ENCODE measurements at places on chromosomes 11 and 22. TPM values are rescaled to one million over a fixed set of nuclear protein-coding genes. Genes with fewer than 3 reads are reported as not detected.

The PIWIL4 gene
- total RNA-seq, result 0.54 TPM

The TLCD5 gene
- total RNA-seq, result 15.2 TPM

- DNase-seq, result no peak
Measured at GRCh38 chr11:108524422-108524821, 26.2 kb upstream of the POGLUT3 start.

DNA sequence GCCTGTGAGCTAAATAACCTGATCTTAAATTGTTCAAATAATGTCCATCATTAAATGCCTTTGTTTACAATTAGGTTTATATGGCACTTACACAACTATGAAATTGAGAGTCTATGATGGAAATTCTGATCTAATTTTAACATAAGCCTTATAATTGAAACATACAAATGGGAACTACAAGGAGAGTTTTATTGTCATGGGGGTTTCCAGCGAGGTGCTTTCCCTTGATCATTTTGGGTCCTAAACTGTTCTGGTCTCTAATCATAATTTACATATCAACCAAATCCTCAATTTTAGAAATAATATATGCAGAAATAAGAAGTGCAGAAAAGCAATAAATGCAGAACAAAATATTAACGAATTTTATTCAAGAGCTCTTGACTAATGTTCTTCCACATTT lies 44.9 kb downstream of the RRAS2 start:
- no peak for DNase-seq

- no peak for DNase-seq
Measured at GRCh38 chr22:25930083-25930482, 188.1 kb downstream of the MYO18B start.

GRCh38 chr11:121180183-121180582 lies 79.1 kb downstream of the TECTA start:
- no peak for DNase-seq

GRCh38 chr11:67382276-67383136 lies 9.1 kb upstream of the CLCF1 start:
- peak; percentile 88 for DNase-seq

DNA sequence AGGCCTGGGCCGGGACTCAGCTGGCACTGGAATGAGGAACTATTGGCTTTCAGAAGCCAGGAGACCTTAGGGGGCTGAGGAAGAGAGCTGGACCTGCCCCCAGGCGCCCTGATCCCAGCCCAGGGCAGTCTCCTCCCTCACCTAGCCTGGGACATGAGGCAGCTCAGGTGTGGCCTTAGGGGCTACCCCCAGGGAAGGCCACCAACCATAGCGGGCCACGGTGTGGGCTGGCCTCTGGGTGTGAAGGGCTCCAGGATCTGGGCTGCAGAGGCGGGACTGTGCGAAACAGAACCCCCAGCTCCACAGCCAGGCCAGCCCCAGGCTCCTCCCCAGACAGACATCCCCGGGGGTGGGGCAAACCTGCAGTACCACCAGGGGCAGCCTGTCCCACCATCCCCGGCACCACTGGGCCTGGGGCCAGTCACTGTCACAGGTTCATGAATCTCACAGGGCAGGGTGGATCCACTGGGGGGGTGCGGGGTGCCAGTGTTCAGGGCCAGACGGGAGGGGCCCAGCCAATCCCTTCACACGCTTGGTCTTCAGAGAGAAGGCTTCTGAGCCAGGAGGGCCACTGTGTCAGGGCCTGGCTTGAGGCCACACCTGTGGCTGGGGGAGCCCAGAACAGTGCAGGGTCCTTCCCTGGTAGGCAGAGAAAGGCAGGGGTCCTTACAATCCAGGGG lies 3.5 kb downstream of the PLXNB2 start:
- no peak for DNase-seq

The KCNJ1 gene
- total RNA-seq, result not detected

GRCh38 chr11:124761301-124762104 lies 587 bp downstream of the ESAM start:
- peak; percentile 58 for DNase-seq

DNA sequence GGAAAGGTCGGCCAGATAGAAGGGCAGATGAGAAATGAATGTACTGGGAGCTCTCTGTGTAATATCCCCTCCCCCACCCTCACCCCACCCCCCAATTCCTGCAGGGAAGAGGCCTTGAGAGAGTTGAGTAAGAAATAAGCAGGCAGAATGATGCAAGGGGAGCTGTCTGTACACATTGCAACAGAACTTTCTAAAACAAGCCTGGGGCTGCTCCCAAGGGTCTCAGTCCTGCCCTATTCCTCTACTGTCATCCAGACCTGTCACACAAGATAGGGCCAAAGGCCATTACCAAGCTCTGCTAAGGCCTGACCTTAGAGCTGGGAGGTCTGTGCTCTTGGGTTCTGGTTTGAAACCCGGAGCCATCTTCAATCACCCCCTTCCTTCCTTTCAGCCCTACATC lies 5.7 kb upstream of the DGAT2 start:
- no peak for DNase-seq

- DNase-seq, result no peak
Measured at GRCh38 chr11:122765487-122766131, 72.7 kb upstream of the CRTAM start.

DNA sequence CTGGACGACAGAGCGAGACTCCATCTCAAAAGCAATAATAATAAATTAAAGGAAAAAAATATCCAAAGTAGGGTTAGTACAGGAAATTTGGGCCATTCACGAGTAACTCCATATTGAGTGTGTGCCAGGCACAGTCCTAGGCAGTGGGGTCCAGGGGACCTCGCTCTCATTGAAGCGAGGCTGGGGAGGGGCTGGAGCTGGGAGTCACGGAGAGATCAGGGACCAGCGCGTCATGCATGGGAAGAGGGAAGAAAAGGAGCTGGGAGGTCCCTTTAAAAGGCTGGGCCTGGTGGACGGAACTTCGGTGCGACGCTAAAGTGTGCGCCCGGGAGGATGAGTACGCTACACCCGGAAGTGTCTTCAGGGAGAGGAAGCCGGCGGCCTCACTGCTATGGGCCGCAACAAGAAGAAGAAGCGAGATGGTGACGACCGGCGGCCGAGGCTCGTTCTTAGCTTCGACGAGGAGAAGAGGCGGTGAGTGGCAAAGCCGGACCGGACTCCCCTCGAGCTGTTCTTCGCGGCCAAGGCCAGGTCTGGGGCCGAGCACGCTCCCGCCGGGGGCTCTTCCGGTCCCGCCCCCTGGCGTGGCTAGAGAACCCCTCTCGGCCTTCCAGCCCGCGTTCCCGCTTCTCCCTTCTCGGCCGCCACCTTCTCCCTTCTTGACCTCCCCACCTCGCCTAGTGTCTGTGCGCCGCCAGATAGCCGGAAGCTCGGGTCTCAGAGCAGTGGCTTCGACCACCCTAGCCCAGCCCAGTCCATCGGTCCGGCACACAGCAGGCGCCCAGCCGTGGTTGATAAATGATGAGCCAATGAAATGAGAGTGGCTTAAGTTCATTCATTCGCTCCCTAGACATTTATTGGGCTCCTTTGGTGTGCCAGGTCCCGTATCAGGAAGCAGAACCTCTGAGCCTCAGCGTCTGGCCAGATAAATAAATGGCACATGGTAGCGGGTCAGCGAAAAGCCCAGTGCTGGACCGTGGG lies at the start of gene NOL12:
Gene NOL12 (plus strand): TSS at position 342 of the 981 bp plus-strand sequence. CDS start 50 bp downstream, at position 392.
- DNase-seq, result peak; percentile 69

DNA sequence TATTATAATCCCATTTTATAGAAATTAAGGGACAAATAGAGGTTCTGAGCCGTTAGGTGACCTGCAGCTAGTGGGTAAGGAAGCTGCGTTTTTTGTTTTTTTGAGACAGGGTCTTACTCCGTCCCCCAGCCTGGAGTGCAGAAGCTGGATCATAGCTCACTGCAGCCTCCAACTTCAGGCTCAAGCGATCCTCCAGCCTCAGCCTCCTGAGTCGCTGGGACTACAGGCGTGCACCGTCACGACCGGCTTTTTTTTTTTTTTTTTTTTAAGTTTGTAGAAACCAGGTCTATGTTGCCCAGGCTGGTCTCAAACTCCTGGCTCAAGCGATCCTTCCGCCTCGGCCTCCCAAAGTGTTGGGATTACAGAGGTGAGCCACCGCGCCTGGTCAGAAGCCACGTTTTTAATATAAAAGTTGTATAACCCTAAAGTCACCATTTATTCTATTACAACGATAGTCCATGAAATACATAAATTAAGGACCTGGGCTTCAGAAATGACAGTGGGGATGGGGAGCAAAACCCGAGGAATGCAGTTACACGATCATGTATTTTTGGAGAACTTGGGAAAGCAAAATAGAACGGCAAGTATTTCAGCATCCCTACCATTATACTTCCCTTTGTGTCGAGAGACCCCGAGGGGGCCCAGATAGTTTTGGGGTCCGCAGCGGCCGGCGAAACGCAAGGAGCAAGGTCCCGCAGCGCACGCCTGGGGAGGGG lies 638 bp downstream of the SAAL1 start:
- no peak for DNase-seq

GRCh38 chr11:3867209-3868091 lies 12.0 kb downstream of the STIM1 start:
- DNase-seq, result no peak

DNA sequence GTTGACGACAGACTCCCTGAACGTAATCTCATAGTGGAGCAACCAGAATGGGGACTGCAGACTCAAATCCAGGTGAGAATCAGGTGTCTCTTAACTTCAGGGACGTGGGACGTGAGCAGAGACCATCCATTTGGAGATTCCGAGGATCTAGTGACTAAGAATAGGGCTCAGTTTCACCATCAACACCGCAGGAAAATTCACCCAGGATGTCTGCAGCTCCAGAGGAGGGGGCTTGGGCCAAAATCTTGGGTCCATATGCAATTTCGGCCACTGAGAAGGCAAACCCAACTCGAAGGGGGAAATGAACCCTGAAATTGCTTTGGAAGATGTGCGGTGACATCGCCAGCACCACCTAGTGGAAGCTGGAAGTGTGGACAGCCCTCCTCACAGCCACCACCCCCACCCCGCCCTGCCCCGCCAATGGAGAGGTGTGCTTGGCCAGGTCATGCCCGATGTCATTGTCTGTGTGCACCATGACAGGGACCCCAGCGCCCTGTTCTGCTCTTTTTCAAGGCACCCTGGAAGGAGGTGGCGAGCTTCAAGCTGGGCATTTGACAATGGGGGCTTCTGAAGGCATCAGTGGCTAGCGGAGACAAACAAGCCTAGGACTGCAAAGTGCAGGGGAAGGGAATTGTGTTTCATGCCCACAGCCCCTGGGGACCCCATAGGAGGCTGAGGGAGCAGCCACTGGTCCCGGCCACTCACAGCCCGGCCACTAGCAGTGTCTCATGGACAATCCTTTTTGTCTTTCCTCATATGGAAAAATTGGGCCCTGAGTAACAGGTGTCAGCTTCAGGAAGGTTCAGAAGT lies 24.8 kb downstream of the APOL1 start:
- DNase-seq, result peak; percentile 64

- no peak for DNase-seq
Measured at GRCh38 chr11:126121296-126121695, 58.6 kb upstream of the CDON start.

The MUC5AC gene
- total RNA-seq, result not detected

The CHRM1 gene
- not detected for total RNA-seq

GRCh38 chr11:88320149-88320559 lies 17.4 kb downstream of the CTSC start:
- DNase-seq, result no peak

The PIH1D2 gene
- total RNA-seq, result 2.5 TPM

The SELENOM gene
- 35.4 TPM for total RNA-seq

The GDPD4 gene
- total RNA-seq, result not detected

The SEPTIN5 gene
- total RNA-seq, result 2.3 TPM

GRCh38 chr22:17234144-17234623 lies 14.9 kb upstream of the ADA2 start:
- peak; percentile 50 for DNase-seq

The KRTAP5-8 gene
- total RNA-seq, result not detected

- DNase-seq, result no peak
Measured at GRCh38 chr22:20238901-20239675, 29.0 kb downstream of the RTN4R start.

DNA sequence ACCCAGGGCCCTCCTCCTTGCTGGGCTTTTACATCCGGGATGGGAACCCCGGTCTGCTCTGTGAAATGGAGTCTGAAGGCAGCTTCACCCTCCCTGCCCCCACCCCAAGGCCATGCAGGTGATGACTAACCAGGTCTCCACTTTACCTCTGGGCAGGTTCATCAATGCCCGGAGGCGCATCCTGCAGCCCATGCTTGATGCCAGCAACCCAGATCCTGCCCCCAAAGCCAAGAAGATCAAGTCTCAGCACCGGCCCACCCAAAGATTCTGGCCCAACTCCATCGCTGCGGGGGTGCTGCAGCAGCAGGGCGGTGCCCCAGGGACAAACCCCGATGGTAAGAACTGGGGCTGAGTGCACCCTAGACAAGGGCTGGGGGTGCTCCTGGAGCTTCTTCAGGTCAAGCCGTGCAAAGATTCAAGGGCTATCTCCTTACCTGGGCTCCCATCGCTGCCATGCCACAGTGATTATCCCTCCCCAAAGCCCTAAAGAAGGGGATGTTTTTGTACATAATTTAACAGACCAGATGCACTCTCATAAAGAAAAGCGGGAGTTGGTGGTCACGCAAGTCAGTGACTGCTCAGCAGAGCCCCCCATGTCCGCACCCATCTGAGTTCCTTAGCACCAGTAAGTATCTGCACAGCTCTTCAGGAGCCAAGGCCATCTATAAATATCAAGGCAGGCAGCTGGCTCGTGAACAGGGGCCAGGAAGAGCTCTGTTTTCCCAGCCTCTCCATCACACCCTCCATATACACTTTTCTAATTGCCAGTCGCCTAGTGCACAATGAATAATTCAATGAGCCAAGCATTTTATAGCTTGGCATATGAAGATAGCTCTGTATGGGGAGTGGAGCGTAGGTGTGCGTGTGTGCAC lies 66.0 kb downstream of the FEZ1 start:
- no peak for DNase-seq

The PLAAT2 gene
- not detected for total RNA-seq

The OR8D4 gene
- not detected for total RNA-seq

DNA sequence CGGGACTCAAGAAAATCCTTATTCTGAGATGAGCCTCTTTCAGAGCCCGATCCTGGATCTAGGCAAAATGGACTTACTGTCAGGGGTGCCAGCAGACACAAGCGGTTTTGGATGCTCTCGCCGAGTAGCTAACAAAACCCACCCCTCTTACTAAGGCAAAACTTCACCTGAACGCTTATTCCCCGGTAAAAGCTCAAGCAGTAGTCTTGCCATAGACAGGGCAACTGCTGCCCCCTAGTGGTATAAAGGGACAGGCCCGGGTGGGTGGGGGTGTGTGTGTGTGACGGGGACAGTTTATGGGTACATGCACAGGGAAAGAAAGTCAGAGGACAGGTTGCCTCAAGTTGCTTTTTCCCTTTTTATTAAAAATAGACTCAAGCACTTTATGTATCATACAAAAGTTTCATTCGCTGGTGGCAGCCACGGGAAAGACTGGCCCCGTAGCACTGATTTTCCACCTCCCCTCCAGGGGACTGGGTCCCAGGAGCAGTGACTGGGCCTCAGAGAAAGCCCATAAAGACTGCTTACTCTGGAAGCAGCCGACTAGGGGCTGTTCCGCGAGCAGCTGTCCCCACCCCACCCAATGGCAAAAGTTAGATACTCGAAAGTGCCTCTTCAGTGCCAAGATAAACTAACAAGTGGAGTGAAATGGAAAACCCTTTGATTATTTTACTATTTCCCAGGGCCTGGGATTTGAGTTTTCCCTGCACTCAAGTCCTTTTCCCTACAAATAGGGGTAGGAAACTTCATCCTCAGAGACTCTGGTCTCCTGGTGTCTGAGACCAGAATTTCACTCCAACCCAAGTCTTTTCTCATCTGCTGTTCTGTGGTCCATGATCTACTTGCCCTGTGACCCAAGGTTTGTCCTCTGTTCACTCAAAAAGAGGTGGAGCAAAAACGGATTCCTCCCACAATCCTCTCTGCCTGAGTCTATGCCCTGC lies 4.7 kb downstream of the YPEL4 start:
- DNase-seq, result peak; percentile 82

GRCh38 chr22:49502126-49502826 lies 325.4 kb downstream of the BRD1 start:
- DNase-seq, result no peak

Measured in endothelial cell (in vitro differentiated cells).